CD14-positive monocyte (primary cell): ENCODE measurements at places on chromosomes 4 and X.

GRCh38 chrX:150205011-150205410 is 158.1 kb upstream of the MAMLD1 start:
- DNase-seq, result peak; percentile 4

- no peak for DNase-seq
Observed at GRCh38 chr4:82320351-82320750, 53.4 kb downstream of the HNRNPD start.

- no peak for DNase-seq
Observed at GRCh38 chrX:13263560-13264251, 56.1 kb downstream of the ATXN3L start.

DNA sequence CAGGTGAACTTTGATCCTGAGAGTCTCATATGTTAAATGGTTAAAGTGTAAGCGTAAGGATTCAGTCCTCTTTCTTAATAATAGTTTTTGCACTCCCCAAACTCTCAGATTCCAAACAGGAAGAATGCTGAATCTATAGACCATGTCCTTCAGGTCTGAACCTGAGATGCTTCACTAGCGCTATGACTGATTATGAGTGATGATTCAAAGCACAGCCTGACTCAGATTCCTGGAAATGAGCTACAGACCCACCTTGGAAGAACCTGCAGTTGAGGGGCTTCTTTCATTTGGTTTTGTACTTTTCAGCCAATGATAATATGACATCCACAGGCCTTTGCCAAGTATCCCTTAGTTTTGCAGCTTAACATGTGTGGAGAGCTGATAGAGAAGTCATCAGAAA is 1.4 kb downstream of the EDNRA start:
- no peak for DNase-seq

GRCh38 chrX:113743069-113743468 is 840.8 kb upstream of the HTR2C start:
- no peak for DNase-seq

GRCh38 chrX:10203617-10204016 is 46.8 kb downstream of the CLCN4 start:
- DNase-seq, result no peak

- DNase-seq, result no peak
Observed at GRCh38 chrX:42530027-42530426, 247.9 kb downstream of the PPP1R2C start.

DNA sequence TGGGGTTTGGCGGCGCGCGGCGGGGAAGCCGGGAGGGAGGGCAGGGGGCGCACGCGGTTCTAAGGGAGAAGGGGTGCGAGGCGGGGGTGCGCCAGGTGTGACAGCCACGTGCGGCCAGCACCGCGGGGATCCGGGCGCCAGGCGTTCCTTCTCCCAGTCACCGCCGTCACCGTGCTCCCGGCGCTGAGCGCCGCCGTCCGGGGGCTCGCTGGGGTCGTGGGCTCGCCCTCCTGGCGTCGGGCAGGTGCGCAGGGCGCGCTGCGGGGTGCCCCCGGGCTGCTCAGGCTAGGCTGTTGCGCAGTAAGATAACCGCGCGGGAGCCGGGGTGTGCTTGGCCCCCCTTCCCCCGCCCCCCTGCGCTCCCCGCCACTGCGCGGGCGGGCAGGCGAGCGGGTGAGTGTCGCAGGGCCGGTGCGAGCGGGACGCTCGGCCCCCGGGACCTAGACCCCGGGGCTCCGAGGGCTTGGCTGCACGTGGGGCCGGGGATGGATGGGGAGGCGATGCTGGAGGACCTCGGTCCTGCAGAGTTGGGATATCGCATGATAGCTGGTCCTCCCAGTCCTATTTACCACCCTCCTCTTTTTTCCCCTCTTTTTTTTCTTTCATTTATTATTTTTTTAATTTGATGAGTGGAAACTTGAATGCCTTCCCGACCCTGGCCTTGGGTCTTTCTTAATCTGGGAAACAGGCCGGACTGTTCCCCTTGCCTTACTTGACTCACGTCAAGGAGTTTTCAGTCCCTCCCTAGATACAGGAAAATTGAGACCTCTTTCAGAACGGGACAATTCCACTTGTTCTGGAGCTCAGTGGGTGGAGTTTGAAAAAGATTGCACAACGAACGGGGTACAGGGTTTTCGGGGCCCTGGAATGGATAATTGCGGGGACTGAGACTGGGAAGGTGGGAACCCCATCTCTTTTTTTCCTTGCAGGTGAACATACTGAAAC is 797 bp downstream of the TXLNG start:
- DNase-seq, result no peak

DNA sequence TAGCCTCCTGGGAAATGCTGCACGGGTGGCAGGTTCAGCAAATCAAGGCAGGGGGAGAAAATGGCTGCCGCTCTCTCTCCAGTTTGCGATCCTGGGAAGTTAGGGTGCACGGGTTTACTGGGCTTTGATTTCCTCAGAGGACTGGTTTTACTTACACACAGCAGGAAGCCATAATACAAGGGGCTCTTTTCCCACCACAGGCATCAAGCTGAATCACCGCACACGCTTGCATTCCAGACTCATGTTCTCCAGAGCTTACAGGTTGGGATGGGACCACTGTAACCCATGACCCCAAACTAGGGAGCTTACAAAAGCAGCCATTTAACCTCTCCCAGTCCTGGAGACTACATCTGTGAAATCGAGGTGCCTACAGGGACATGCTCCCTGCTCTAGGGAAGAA is 159.8 kb downstream of the DHRSX start:
- DNase-seq, result no peak

DNA sequence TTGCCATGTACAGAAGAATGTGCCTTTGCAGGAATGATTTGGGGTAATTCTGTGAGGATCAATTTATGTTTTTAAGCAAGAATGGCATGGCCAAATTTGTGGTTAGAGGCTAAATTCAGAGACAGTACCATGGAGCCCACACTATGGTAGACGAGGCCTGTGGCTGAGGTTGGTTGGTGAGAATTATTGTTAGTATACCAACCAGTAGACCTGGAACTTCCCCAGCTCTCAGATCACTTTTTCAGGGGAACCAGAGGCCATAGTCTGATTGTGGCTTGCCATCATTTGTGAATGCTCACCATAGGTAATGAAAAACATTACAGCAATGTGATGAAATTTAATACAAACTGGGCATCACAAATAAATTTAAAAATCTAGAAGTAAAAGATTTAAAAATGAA is 56.3 kb downstream of the SHISA3 start:
- no peak for DNase-seq

DNA sequence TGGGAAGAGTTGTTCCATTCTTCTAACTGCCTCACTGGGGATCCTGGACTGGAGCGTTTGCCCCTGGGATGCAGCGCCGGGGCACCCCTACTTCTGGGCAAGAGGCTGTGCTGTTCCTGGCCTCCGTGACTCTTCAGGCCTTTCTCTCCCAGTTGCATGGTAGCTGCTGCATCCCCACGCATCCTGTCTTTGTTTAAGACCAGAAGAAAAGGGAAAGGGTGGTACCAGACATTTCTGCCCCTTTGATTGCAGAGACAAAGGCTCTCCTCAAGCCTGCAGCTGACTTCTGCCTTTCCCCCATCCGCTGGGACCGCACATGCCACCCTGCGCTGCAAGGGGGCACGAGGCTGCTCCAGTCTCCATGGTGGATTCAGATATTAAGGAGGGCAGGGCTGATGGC is 70.4 kb downstream of the SHROOM2 start:
- DNase-seq, result no peak

DNA sequence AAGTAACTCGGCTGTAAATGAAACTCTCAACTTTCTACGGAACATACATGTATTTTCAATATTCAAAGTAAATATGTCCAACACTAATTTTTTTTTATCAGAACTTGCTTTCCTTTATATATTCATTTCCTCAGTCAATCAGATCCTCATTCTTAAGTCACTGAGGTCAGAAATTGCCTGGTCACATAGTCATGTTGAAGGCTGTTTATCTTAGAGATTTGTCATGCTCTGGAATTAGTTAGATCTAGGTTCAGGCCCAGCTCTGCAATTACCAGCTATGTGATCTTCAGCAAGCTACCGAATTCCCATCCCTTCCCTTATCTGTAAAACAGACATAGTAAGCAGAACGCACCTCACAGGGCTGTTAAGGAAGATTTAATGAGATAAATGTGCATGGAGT is 228.8 kb downstream of the SPCS3 start:
- no peak for DNase-seq

DNA sequence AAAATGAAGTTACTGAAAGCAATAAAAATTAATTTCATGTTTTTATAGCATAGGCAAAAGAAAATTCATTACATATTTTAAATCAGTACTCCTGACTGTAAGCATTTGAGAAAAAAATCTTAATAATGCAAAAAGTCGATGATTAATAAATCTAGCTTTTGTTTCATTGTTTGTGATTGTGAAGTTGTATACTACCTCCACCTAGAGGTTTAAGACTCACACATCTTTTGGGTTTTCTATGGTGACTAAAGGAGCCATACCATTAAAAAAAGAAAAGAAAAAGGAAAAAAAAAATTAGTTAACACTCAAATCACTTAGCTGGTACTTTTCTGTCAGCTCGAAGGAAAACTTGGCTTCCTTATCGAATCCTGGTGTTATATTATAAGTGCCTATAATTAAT is 2.0 kb downstream of the GABRA2 start:
- DNase-seq, result no peak

DNA sequence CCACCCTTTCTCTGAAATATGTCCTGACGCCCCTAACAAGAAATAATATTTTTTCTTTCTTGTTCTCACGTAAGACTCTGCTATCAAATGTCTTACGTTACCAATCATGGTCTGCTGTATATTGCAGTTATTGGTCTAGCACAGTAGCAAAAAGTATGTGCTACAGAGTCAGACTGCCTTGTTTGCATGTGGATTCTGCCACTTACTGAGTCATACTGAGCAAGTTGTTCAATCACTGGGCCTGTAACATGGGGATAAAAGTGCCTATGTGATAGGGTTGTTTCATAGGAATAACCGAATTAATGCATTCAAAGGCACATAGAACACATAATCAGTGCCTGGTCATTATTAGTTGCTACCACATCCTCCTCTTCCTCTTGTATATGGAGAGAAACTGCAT is 14.1 kb downstream of the RPGR start:
- DNase-seq, result no peak
